GM23248 (cell line): ENCODE measurements at places on chromosomes 7 and 10. TPM values are rescaled to one million over a fixed set of nuclear protein-coding genes. Genes with fewer than 3 reads are reported as not detected.

STEAP2 gene
- 19.2 and 20.2 TPM in 2 replicates for polyA plus RNA-seq

SOSTDC1 gene
- not detected in 2 replicates for polyA plus RNA-seq

AKR1C8 gene
- polyA plus RNA-seq, result not detected in 2 replicates

PTN gene
- 7.0 and 8.5 TPM in 2 replicates for polyA plus RNA-seq

PAPOLB gene
- polyA plus RNA-seq, result 0.04 TPM in 1 of 2 replicates, not detected in the other

CPXM2 gene
- polyA plus RNA-seq, result 14.2 and 14.8 TPM in 2 replicates

FBH1 gene
- 66.4 and 71.4 TPM in 2 replicates for polyA plus RNA-seq

GIMAP2 gene
- 0.13 and 0.22 TPM in 2 replicates for polyA plus RNA-seq

TBX20 gene
- not detected in 2 replicates for polyA plus RNA-seq

PIP gene
- polyA plus RNA-seq, result not detected in 2 replicates

LRRC72 gene
- not detected in 2 replicates for polyA plus RNA-seq

DUSP5 gene
- 5.8 and 13.3 TPM in 2 replicates for polyA plus RNA-seq

PRSS37 gene
- polyA plus RNA-seq, result not detected in 2 replicates

CPN1 gene
- not detected in 2 replicates for polyA plus RNA-seq

NXPH1 gene
- not detected in 2 replicates for polyA plus RNA-seq

SRRM3 gene
- 0.39 and 0.91 TPM in 2 replicates for polyA plus RNA-seq

ZNF862 gene
- polyA plus RNA-seq, result 3.3 and 3.5 TPM in 2 replicates

NEURL1 gene
- 1.5 TPM in 2 replicates for polyA plus RNA-seq

RARRES2 gene
- not detected in 2 replicates for polyA plus RNA-seq

ANXA8L1 gene
- 1.8 and 2.0 TPM in 2 replicates for polyA plus RNA-seq

TUBB8 gene
- not detected in 2 replicates for polyA plus RNA-seq

CD36 gene
- polyA plus RNA-seq, result 0.48 and 0.53 TPM in 2 replicates

BUB3 gene
- 154 and 158 TPM in 2 replicates for polyA plus RNA-seq

ZKSCAN1 gene
- polyA plus RNA-seq, result 33.7 and 37.0 TPM in 2 replicates

OGA gene
- polyA plus RNA-seq, result 35.2 and 42.5 TPM in 2 replicates

SP8 gene
- polyA plus RNA-seq, result not detected in 2 replicates

ELAPOR2 gene
- 0.57 and 1.6 TPM in 2 replicates for polyA plus RNA-seq

NUP42 gene
- polyA plus RNA-seq, result 27.1 and 28.5 TPM in 2 replicates

ARHGAP21 gene
- polyA plus RNA-seq, result 26.4 and 28.7 TPM in 2 replicates

HGF gene
- polyA plus RNA-seq, result 1.5 and 2.3 TPM in 2 replicates

ZPBP gene
- polyA plus RNA-seq, result not detected in 2 replicates

UTF1 gene
- polyA plus RNA-seq, result not detected in 2 replicates

EPO gene
- polyA plus RNA-seq, result not detected in 2 replicates

ANKRD30A gene
- polyA plus RNA-seq, result not detected in 2 replicates
